ENCODE measurements at places on chromosomes 6 and 20.

- no peak for DNase-seq
Measured at GRCh38 chr20:44253528-44253927, 6.4 kb downstream of the GDAP1L1 start.

GRCh38 chr20:62887152-62887859, 25.7 kb upstream of the TCFL5 start:
- peak; percentile 40 for DNase-seq

DNA sequence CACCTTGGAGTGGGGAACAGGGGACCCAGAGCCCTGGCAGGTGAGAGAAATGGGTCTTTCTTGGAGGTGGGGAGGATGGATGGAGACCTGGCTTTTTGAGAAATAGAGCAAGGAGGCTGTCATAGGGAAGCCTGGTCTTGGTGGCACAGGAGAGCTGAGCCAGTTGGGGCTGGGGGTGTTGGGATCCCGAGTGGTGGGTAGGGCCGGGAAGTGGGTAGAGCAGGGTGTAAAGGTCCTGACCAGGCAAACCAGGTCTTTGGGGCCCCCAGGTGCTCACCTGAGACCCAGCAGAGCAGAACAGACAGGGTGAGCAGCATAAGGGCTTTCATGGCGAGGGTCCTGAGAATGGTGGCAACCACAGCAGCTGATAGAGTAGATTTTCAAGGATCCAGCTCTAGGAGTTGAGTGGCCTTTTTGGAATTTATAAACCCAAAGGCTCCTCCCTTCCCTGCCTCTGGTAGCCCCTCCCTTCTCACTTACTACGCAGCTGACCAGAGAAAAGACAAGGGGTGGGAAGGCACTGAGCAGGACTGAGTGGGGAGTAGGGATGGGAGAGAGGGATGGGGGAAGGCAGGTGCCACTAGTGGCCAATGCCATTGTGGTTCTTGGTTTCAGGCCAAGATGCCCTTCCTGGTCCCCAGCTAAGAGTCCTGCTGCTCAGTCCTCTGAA, at the start of gene LY6G6C:
LY6G6C (minus strand) TSS at position 396 of the 670 bp plus-strand sequence; CDS start at position 329, 67 bp downstream.
- DNase-seq: no peak

DNA sequence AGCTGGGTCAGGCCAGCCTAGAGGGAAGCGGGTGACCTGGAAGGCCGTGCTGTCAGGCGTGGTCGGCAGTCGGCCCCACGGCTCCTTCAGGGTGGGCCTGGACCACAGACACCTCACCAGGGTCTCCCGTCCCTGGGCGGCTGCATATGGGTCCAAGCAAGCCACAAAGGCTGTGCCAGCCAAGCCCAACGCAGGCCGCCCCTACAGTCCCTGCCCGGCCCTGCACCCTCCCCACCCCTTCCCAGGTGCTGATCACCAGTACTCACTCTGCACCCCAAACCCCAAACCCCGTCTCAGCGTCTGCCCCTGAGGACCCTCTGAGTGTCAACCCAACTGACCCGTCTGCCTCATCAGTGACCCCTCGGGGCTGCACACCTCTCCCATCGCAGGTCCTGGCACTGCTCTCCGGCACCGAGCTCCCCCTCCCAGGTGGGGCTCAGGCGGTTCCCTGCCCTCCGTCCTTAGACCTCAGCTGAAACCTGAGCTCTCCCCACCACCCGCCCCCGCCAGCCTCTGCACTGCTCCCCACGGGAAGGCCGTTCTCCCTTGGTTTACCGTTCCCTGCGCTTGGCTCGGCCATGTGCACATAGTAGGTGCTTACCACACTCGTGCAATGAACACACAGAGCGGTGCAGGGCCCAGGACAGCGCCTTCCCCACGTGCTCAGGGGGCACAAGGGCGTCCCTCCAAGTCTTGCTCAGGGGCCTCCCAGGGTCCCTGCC, 1.5 kb upstream of the PPDPF start:
- no peak for DNase-seq

DNA sequence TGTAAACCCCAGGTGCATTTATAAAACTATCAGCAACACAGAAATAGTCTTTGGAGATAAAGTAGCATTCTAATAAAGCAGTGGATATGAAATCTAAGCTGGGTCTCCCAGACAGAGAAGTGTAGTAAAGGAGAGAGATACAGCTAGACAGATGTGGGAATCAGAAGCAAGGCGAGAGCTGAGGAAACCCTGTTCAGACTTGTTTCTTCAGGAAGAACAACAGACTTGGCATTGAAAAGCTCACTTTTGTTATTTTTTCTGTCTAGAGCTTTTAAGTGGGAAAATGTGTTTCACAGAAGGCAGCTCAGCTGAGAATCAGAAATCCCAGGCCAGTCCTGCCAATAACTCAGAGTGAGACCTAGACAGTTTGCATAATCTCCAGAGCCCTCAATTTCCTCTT, 52.9 kb downstream of the SLC35B3 start:
- DNase-seq: no peak

DNA sequence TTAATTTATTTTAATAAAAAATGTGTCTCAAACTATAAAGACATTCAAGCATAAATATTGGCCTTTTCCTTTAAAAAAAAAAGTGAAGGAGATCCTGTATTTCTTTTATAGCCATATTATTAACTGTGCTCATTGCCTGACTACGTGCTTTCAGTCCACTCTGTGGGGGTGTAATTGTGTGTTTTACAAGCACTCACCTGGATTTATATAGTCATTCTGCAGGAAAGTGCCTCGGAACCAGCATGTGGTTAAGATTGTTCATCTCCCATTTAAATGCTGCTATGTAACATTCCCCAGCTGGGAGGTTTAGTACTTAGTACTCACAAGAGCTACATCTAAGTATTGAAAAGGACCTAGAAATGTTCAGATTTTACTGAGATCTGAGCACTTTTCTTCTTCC, 47.9 kb upstream of the SLC22A16 start:
- DNase-seq: no peak

DNA sequence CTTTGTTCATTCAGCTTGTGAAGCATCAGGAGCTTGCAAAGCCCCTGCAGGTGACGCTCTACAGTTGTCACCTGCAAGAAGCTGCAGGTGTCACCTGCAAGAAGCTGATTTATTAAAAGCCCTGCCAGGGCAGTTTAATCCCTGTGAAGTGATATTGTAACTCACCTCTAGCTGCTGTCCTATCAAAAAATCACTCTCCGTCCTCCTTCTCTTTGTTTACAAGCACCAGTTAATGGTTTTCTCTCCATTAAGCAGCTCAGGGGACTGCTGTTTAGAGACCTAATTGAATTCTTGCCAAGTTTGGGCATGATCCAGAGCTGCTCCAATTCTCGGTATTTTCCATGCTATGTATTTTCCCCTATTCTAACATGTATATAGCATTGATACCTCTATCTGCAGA, 345.9 kb downstream of the ARHGAP18 start:
- DNase-seq: no peak

GRCh38 chr20:25223179-25223661, 24.7 kb upstream of the PYGB start:
- peak; percentile 16 for DNase-seq

GRCh38 chr6:27980111-27980510, 23.1 kb downstream of the OR2B6 start:
- DNase-seq: no peak

DNA sequence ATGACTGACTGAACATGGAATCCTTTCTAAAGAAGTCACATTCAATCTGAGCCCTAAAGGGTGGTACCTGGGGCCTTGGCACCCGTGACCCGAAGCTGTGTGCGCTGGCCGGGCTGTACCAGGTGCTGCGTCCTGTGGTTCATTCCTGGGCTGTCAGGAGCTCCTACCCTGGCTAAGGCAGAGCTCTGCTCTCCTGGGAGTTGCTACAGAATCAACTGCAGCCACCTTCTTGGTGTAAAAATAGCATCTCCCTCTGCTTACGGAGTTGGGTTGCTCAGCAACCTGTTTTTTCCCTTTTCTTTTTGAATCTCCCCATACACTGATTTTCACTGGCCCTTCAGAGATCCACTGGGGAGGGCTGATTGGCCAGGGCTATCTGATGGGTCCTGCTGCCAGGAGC, 236.6 kb upstream of the PDE10A start:
- no peak for DNase-seq

GRCh38 chr6:119148098-119148824, 69.8 kb upstream of the FAM184A start:
- peak; percentile 19 for DNase-seq
